ENCODE measurements at places on chromosomes 4 and X.

GRCh38 chr4:122576261-122577188, 44.3 kb downstream of the IL21 start:
- DNase-seq, result no peak

GRCh38 chr4:141390571-141390970, 169.9 kb downstream of the ZNF330 start:
- no peak for DNase-seq

- no peak for DNase-seq
Observed at GRCh38 chr4:123390846-123391456, 5.6 kb upstream of the SPRY1 start.

DNA sequence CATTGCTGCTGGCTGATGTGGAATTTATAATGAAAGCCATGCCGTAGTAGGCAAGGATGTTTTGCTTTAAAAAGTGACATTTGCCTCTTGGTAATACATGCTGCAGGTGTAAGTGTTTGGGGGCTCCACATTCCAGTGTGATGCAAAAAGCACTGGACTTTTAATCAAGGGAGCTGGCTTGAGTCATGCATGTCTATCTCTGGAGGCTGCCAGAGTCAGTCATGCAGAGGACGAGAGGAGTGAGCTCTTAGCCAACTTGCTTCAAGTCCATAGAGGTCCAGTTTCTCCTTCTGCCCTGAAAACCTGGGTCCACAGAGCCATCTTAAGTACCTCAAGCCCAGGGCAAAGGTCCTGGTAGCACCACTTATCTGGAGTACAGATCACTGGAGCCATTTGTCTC, 11.6 kb upstream of the CXCL13 start:
- DNase-seq, result no peak

- DNase-seq, result no peak
Observed at GRCh38 chr4:179112441-179113170, 1670.4 kb upstream of the AGA start.

DNA sequence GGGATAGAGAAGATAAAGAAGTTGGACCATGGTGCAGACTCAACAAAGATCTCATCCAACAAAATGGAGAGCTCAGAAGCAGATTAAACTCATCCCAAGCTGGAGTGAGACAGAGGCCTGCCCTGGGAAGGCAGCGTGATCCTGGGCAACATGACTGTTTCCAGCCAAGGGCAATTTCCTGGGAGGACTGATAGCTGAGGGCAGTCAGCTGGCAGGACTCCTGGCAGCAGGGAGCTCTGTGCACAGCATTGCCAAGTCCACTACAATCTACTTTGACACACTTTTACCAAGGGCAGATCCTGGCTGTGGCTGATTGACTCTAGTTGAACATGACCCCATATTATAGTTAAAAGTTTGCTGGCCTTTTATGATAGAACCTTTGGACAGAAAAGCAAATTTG, 357.3 kb upstream of the RASGEF1B start:
- no peak for DNase-seq

GRCh38 chr4:177339477-177340374, 30.1 kb downstream of the NEIL3 start:
- DNase-seq, result peak; percentile 41

GRCh38 chrX:133959972-133960371, 25.4 kb downstream of the GPC3 start:
- DNase-seq, result no peak

GRCh38 chr4:168321006-168321405, 2.5 kb upstream of the DDX60 start:
- no peak for DNase-seq

DNA sequence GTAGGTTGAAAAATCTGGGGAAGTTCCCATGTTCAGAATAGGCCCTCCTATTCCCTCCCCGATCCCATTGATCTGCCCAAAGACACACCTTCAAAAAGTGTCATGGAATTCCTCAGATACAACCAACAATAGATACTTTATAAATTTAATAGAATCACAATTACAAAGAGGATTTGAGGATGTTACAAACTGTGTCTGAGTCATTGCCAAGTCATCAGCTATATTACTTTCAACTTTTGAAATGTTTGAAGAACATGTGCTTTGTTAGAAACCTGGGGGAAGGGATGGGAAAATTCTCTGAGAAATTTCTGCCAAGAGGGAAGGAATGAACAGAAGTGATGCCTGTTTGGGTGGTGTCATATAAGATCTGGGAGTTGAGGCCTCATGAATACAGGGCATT, 46.7 kb downstream of the KCNIP4 start:
- peak; percentile 54 for DNase-seq

DNA sequence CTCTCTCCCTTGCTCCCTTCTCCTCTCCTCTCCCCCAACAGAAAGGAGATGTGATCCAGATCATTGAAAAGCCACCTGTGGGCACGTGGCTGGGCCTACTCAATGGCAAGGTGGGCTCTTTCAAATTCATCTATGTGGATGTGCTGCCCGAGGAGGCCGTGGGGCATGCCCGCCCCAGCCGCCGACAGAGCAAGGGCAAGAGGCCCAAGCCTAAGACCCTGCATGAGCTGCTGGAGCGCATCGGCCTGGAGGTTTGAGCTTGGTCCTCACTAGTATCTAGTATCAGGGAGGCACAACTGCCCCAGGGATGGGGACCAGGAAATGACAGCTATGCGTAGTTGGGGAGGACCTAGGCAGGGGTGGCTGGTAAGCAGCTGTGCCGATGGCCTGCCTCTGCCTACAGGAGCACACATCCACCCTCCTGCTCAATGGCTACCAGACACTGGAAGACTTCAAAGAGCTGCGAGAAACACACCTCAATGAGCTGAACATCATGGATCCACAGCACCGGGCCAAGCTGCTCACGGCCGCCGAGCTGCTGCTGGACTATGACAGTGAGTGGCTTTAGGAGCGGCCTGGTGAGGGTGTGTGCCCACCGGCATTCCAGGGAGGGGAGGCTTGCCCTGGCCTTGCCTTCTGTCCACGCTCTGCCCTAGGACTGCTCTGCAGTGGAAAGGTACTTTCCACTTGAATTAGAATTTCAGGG, 13.0 kb downstream of the SASH3 start:
- no peak for DNase-seq

DNA sequence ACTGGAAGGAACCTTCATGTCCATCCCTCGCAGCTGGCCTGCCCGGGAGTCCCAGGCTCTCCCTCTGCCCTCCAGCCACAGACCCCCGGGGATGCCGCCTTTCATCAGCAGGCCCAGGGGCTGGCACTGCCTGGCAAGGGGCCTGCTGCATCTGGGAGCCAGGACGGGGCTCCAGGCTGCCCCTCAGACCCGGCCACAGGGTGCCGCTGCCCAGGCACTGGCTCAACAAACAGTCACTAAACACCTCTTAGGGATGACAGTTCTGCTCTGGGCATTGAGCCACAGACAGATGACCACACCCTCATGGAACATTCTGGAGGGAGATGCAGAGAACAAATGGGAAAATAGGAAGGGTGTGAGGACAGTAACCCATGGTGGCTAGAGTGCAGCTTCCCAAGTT, 109.3 kb downstream of the HMX1 start:
- DNase-seq, result no peak

DNA sequence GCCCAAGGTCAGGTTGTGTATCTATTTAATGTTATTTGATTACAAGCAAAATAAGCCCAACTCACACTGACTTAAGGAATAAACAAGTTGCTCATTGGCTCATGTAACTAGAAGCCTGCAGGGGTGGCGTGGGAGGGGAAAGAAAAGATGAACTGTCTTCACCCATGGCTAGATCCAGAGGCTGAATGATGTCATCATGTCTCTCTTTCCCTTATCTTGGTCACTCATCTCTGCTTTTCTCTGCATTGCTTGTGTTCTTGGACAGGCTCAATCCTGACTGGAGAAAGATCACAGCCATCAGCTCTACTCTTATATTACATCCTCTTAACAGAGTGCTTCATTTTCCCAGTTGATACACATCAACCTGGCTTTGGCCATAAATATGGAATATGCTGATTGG, 290.0 kb upstream of the DIAPH2 start:
- DNase-seq, result no peak

DNA sequence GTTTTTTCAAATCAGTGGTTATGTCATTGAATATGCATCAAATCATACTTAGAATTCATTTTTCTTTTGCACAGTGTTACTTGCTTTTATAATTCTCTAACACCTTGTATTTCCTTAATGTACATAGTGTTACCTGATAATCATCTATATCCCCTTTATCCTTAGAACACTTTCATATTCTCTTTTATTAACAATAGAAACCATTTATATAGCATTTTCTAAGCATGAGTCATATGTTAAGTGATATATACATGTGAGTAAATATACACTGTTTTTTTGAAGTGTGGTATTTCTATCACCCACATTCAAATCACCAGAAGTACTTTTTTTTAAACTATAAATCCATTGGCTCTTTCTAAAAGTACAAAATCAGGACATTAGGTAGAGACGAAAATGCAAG, 15.3 kb downstream of the EPHA5 start:
- DNase-seq, result no peak

- no peak for DNase-seq
Observed at GRCh38 chrX:132165651-132166050, 37.8 kb upstream of the FRMD7 start.

GRCh38 chr4:108072300-108072699, 82.6 kb downstream of the HADH start:
- no peak for DNase-seq

GRCh38 chr4:167190379-167190778, 43.9 kb downstream of the SPOCK3 start:
- no peak for DNase-seq

DNA sequence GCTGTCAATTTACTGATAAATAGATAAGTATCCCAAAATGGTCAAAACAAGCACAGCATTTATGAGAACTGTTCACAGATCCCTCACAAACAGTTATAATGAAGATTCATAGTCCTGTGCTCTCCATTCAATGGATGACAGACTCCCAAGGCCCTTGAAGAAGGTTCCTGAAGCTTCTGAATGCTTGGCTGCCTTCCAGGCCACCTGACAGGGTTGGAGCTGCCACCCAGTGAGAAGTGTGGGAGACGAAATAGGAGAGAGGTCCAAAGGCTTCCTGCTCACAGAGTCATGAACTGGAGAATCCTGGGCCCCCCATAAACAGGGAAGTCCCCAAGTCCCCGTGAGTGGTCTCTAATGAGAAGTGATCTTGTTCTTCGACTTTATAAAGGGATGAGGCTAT, 26.0 kb upstream of the ANXA3 start:
- DNase-seq, result no peak

GRCh38 chr4:55549888-55550287, 3.2 kb upstream of the CLOCK start:
- DNase-seq, result peak; percentile 31

DNA sequence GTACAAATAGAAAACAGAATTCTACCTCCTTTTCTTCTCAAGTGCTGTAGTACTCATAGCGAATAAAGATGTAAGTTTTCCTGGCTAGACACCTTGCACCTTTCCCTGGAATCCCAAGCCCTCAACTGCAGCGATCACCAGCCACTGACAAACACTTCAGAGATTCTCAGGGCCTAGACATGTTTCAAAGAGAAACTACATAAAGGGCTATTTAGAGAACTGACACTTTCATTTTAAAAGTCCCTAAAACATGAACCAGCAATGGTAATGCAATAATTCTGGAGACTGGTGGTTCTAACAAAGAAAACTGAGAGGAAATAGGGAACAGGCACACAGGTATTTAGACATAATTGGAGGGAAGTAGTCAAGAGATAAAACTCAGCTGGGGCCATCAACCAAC, 35.7 kb downstream of the FANCB start:
- DNase-seq, result no peak

DNA sequence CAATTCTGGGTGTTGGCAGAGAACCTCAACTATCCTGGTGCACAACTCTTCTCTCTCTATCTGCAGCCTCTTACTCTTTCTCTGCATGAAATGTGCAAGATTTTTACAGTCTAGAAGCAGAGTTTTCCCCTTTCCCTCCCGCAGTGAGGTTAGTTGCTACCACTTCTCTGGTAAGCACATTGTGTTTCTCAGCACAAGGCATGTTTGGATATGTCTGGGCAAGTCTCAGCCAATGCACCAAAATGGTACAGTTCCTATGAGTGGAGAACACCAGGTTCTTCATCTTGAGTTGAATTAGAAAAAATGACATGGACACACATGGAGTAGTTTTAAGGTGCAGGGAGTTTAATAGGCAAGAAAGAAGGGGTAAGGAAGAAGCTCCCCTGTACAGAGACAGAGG, 187.0 kb downstream of the CCNG2 start:
- DNase-seq, result no peak

- no peak for DNase-seq
Observed at GRCh38 chrX:21167011-21167410, 207.2 kb upstream of the CNKSR2 start.

DNA sequence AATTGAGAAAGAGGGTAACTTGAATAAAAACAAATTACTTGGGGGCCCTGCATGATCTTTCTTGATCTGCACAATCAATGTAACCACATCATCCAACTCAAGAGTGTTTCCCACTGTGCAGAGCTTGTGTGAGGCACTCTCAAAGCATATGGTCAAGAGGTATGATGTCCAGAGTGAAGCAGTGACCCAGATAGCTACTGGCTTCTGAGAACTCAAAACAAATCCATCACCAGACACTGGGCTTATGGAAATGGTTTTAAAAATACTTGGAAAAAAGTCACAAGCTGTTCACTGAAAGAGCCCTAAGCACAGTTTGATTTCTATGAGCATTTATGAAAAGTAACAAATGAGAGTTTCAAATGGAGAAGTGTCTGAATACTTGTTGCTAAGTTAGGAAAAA, 361.0 kb downstream of the GRXCR1 start:
- no peak for DNase-seq

DNA sequence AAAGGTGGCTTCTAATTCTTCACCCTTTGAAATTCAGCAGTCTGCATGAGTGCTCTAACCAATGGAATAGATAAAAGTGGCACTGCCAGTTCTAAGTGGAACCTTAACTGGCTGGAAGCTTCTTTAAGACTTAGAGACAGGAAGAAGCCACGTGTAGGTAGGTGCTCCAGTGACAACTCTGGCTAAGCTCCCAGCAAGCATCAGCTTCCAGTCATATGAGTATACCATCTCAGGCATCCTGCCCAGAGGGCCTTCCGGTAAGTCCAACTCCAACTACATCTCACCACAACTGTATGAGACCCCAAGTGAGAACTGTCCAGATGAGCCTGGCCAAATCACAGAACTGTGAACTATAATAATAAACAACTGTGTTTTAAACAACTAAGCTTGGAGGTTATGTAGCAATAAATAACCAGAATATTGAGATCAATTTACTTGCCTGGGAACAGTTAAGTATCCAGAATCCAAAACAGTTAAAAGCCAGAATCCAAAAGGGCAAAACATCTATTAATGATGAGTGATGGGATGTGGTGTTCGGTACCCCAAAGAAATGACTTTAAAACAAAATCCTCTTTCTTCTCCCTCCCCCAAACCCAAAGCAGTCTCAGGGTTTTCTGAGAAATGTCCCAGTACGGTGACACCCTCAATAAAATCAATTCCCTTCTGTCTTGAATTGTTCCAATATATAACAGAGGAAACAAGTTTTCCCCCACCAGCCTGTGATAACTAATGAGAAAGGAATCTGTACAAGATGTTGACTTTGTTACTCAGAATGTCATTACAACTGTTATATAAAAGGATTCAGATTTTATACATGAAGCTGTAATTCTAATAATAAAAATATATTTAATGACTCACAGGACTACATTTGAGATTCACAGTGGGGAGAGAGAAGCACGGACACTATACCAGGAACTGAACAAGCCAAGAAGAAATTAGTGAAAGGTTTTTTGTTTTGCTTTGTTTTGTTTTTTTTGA, 4.2 kb downstream of the TSPAN5 start:
- DNase-seq, result peak; percentile 77

Measured in stromal cell of bone marrow (primary cell).